ENCODE measurements at places on chromosomes 7 and 10.

GRCh38 chr10:2686691-2687090 lies 380.7 kb upstream of the PFKP start:
- no peak for DNase-seq

- DNase-seq = no peak
Measured at GRCh38 chr10:24152270-24152669, 56.7 kb upstream of the KIAA1217 start.

GRCh38 chr10:79248341-79249185 lies 98.7 kb upstream of the PPIF start:
- DNase-seq = no peak

DNA sequence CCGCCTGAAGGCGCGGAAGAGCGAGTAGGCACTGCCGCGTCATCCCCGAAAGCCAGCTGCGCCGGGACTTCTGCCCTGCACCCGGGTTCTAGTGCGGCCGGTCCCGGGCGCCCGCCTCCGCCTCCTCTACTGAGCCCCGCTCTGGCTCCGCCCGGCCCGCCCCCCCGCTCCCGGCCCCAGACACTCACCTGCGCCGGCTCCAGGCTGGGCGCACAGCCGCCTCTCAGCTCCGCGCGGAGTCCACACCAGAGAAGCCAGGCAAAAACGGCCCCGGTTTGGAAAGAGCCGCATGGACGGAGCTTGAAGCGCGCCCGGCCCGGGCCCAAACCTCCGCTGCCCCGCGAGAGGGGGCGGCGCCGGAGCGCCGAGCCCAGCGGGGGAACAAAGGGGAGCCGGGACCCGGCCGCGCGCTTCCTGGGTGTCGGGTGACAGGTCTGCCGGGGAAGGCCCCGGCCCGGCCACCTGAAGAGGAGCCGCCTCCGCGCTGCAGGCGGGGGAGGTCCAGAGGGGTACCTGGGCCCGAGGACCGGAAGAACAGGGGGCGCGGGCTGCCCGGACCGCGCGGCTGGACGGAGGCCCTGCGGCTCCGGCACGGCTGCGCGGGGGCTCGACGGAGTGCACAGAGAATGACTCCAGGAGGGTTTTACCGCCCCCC lies 168.2 kb downstream of the NRF1 start:
- peak; percentile 61 for DNase-seq

DNA sequence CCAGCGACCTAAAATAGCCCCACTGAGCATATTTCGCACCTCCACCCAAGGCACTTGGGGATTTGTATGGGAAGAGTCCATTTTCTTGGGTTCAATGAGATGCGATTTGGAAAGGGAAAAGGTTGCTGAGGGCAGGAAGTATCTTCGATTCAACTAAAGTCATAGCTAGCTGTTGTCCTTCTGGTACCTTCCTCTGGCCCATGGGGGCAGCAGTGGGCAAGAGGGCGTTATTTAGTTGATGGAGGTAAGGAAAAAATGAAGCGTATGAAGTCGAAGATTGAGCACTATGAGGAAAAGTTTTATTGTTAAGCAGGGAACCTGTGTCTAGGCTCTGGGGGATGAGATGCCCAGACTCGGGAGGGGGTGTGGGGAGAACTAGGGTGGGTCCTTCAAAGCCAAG lies 135.4 kb downstream of the EVX1 start:
- DNase-seq = peak; percentile 3

DNA sequence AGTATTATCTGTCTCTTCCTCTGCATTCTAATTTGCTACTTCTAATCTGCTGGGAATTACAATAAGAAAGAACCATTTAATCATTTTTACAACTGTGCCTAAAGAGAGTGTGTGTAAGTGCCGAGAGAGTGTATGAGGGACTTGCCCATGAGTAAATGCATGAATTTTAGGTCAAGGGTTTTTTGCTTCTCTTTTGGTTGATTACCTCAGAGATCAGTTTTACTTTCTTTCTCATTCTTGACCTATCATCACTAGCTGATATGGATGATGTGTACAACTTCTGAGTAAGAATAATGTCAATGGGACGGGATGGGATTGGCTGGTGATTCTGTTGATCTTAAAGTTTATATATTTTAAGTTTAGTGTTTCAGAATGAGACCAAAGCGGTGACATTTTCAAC lies 47.8 kb downstream of the IKZF1 start:
- DNase-seq = no peak

GRCh38 chr7:35727571-35727970 lies 32.6 kb upstream of the HERPUD2 start:
- no peak for DNase-seq

GRCh38 chr7:28225576-28225975 lies 45.0 kb upstream of the JAZF1 start:
- no peak for DNase-seq

DNA sequence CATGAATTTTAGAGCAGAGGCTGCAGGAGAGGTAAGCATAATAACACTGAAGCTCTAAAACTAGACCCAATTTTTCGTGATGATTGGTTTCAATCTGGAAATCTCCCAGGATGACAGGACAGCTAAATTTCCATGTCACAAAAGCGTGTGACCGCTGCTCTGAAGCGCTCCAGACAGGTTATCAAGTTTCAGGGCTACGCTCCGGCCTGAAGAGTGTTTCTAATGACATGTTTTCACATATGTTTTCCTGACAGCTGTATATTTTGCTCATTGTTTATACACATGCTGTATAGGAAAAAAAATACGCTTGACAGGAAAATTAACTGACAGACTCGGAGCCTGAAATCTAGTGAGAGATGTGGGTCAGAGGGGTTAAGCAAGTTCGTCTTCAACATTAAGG lies 219.8 kb upstream of the BMPER start:
- no peak for DNase-seq

- no peak for DNase-seq
Measured at GRCh38 chr10:102120991-102121738, 997 bp upstream of the LDB1 start.

GRCh38 chr10:125096371-125096770 lies 64.0 kb downstream of the CTBP2 start:
- DNase-seq = no peak

- DNase-seq = no peak
Measured at GRCh38 chr7:28595801-28596200, 183.5 kb downstream of the CREB5 start.

GRCh38 chr10:34420795-34421194 lies 394.3 kb downstream of the PARD3 start:
- no peak for DNase-seq

DNA sequence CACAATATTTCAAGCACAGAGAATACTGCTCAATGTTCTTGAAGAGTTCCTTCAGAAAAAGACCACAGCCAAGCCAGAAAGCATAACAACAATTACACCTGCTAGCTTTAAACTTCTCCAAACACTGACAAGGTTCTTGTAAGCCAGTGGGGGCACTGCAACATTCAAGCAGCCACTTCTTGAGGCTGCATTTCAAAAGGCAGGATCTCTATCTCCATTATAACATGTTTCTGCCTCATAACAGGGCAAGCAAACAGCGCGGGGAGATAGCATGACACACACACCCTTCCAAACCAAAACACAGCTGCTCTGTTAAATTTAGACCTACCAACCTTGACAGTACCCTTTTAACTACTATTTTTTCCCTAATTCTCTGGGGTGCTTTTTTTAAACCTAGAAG lies 30.8 kb downstream of the CHCHD3 start:
- no peak for DNase-seq

DNA sequence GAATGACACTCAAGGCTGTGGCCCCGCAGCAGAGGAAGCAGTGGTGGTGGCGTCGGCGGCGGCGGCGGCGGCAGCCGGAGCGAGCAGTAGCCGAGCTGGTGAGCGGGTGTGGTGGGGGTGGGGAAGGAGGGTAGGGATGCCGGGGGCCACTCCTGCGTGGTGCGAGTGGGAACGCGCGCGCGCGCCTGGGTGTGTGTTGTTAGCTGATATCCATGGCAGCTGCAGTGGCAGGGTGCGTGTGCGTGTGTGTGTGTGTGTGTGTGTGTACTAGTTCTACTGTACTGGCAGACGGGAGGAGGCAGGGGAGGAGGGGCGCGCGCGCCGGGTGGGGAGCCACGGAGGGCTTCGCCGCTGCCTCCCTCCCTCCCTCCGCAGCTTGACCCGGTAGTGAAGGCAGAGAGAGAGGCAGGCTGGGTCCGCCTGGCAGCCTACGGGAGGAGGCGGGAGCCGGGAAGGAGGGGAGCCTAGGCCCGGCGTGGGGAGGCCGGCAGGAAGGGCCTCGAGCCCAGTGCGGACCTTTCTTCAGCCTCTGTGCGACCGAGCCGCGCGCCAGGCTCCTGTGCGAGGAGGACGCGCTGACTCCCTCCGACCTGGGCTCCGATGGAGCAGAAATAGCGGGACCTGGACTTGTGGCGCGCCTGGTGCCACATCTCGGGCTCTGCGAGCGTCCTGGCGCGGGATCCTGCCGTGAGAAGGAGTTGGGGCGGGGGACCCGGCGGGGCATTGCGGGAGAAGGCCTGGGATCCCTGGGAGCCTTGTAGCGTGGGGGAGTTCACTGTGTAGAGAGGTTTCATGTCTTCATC lies at the start of gene MAGI2:
Gene MAGI2, minus strand, starts transcription at position 110 of the 803 bp plus-strand sequence. CDS start 347 bp downstream, outside the sequence.
- peak; percentile 41 for DNase-seq

- DNase-seq = no peak
Measured at GRCh38 chr10:122280156-122280555, 9.1 kb downstream of the BTBD16 start.

GRCh38 chr10:110081911-110082310 lies 74.1 kb downstream of the ADD3 start:
- DNase-seq = peak; percentile 66

GRCh38 chr7:91852263-91852741 lies 28.2 kb downstream of the MTERF1 start:
- peak; percentile 41 for DNase-seq

DNA sequence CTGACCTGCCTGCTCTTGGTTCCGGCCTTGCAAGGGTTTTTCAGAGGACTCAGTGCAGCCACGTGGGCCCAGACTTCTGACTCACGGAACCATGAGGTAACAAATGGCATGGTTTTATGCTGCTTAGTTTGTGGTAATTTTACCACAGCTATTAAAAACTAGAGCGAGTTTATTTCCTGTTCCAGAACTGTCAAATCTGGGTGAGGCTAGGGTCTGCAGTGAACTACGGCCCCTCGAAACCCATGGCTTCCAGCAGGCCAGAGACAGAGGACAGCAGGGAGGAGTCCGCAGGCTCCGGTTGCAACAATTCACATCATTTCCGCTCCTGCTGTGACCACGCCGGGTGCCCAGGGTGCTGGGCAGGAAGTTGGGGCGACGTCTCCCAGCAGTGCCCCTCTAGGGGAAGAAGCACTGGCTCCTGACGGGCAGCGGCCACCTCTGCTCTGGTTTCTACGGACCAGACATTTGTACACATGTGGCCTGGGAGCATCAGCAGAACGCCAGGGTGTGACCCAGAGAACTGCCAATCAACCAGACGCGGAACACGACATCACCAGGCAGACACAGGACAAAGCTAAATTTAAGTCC lies 74.8 kb downstream of the ADARB2 start:
- no peak for DNase-seq

- no peak for DNase-seq
Measured at GRCh38 chr7:124275411-124275810, 242.5 kb upstream of the TMEM229A start.

- DNase-seq = no peak
Measured at GRCh38 chr7:65390588-65390987, 16.9 kb downstream of the ZNF92 start.

DNA sequence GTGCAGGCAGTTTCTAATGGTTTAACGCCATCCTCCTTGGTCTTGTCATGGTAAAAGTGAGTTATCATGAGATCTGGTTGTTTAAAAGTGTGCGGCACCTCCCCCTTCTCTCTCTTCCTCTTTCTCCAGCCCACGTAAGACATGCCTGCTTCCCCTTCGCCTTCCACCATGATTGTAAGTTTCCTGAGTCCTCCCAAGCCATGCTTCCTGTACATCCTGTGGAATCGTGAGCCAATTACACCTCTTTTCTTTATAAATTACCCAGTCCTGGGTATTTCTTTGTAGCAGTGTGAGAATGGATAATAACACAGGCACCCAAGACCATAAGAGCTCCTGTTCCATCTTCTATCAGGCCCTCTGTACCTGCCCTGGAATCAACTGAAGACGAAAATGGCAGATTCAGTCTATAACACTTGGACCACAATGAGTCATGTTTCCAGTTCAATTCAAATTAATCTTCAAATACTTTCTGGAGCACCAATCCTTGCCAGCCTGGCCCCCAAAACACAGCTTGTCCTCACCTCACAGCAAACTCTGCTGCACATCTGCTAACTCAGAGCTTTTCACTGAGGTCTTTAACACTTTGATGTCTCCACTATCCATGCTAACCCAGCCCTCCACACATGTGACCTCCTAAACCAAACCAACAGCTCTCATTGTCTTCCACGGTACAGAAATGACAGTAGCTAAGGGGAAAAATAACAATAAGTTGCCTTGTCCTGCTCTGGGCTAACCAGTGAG lies 73.2 kb downstream of the SFMBT2 start:
- no peak for DNase-seq

DNA sequence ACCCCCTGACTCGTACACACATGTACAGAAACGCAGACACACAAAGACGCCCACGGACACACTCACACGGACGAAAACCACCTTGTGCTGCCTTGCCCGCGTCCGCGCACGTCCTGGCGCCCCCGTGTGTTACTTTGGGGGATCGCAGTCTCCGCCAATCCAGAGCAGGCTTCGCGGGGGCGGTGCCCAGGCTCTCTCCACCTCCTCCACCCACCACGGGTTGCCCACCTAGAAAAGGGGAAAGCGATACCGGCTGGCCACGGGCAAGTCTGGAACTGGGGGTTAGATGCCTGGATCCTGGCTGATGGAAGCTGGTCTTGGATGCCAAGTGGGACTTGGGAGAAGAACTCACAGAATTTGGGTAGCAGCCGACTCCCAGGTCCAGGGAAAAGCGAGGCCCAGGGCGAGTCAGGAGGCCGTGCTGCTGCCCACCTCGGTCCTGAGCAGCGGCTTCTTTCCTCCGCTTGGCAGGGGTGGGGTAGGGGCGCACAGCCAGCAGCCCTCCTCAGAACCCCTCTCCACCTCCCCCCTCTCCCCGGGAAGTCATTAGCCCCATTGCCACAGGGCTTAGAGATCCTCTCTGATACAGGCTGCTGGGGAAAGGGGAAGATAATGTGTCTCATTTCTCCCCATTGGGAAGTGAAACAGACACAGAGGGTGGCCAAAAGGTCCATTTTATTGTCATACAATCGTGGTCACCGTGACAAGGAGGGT lies 4.6 kb upstream of the VGF start:
- peak; percentile 31 for DNase-seq

GRCh38 chr7:119900996-119901672 lies 371.8 kb upstream of the KCND2 start:
- no peak for DNase-seq
